ENCODE measurements at places on chromosomes 1 and 21. TPM values are rescaled to one million over a fixed set of nuclear protein-coding genes. Genes with fewer than 3 reads are reported as not detected.
A peak's percentile ranks its signal among the peaks of the same experiment; 100 is the strongest.

DNA sequence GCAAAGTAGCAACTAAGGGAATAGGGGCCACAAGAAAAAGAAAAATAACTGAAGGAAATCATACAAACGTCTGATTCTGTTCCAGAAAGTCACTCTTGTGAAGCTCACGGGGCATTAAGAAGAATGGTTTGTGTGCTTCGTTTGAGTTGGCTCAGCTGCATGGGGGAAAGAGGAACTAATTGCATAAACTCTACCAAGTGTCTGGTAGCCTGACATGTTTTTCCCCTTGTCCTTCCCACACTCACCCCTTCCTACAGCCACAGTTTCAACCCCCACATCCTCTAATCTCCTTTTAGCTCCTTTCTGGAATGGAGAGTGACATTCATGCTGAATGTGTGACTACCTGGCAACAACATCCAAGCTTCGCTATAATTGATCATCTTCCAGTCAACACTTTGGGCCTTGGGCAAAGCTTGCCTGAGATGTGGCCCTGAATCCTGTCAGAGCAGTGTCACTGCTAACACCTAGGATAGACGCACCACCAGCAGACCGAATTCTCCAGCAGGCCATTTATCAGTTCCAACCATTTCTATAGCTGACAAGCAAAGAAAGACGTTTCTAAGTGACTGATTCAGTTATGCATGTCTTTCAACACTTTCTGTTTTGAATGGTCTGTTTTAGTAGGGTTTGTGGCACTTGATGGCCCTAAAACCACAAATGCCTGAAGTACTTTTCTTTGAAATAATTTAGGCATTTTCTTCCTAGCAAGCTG lies 439.6 kb downstream of the TTLL7 start:
- DNase-seq: no peak

DNA sequence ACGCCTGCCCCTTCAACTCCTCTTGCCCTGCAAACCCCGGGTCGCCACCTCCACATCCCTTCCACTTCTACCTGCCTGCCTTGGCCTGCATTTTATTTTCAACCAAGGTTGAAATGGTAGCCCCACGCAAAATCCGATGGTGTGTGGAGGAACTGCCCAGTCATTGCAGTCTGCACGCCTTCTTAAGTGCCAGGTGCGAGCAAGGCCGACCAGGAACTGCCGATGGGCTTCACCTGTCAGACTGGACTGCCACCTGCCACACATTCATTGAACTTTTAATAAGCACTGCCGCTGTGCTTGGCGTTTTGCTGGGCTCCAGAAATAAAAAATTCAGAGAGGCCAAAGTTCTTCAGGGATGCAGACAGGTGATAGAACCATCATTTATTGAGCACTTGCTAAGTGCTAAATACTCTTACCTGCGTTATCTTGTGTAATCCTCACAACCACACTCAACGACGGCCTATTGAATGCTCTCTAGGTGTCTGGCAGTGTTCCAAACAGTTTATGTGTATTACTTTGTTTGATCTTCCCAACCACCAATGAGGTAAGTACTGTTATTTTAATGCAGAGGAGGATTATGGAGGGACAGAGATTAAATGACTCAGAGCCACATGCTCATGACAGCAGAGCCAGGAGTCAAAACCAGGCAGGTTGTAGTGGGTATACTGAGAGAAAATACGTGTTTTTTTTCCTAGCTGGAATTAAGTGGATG lies 36.2 kb downstream of the CACHD1 start:
- peak; percentile 58 for DNase-seq

- no peak for DNase-seq
Measured at GRCh38 chr1:63428815-63429214, 61.4 kb downstream of the ALG6 start.

GRCh38 chr1:78520843-78521242 lies 30.1 kb downstream of the PTGFR start:
- DNase-seq: no peak

GRCh38 chr1:3903141-3904005 lies 3.3 kb upstream of the C1orf174 start:
- peak; percentile 33 for DNase-seq

- DNase-seq: no peak
Measured at GRCh38 chr1:10555635-10556429, 81.1 kb downstream of the PEX14 start.

GRCh38 chr1:40848530-40849189 lies 13.5 kb downstream of the CITED4 start:
- peak; percentile 67 for DNase-seq

GRCh38 chr1:165315481-165315880 lies 41.0 kb downstream of the LMX1A start:
- no peak for DNase-seq

DNA sequence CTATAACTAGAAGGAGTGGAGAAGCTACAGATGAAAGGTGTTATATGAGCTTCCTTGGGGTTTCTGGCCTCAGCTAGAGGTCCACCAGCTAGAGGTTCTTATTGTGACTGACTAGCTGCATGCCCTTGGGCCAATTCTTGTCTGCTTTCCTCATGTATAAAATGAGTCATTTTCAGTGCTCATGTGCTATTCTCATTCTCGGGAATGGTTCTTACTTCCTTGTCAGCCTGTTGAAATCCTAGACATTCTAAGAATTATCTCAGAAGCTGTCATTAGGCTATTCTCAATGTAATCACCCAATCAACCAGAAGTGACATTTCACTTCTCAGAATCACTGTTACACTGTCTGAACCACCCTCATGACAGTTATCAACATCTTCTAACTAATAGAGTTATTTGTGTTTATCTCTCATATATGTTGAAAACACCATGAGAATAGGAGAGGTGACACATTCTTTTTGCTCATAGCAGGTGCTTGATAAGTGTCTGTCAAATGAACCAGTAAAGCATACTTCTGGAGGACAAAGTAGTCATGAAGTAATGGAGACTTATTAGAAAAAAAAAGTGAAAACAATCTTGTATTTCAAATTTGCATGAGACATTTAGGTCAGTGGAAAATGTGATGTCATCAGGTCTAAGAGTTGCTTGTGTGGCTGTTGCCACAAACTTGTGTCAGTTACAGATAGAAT lies 122.8 kb upstream of the IVNS1ABP start:
- DNase-seq: no peak

GRCh38 chr1:84582802-84583587 lies 8.8 kb upstream of the CTBS start:
- DNase-seq: no peak

Gene TNFRSF18
- 0.72 TPM for polyA plus RNA-seq

Gene TRPM2
- polyA plus RNA-seq: 1.2 TPM

Gene ACKR1
- polyA plus RNA-seq: 4.8 TPM

Gene GPATCH4
- 29.6 TPM for polyA plus RNA-seq

Gene CRYAA
- not detected for polyA plus RNA-seq
